ENCODE measurements at places on chromosomes 12 and 14.

DNA sequence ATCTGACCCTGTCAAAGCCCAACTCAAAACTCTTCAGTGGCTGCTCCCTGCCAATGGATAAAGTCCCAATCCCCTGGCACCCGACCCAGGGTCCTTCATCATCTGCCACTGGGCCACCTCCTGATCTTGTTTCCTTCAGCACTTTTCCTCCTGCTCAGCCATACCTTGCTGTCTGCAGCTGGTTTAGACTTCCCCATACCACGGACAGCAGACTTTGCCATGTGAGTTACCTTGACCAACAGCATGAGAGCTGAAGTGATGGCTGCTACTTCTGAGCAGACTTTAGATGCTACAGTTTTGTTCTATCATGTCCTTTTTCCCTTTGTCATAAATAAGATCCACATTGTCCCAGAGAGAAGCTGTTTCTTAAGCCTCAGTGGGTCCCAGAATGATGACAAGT is 33.3 kb upstream of the STON2 start:
- DNase-seq, result no peak

GRCh38 chr12:16972923-16973770 is 367.2 kb upstream of the LMO3 start:
- no peak for DNase-seq

GRCh38 chr14:96060186-96060933 is 21.2 kb downstream of the C14orf132 start:
- no peak for DNase-seq

GRCh38 chr12:67649261-67649569 is 670 bp downstream of the DYRK2 start:
- no peak for DNase-seq

DNA sequence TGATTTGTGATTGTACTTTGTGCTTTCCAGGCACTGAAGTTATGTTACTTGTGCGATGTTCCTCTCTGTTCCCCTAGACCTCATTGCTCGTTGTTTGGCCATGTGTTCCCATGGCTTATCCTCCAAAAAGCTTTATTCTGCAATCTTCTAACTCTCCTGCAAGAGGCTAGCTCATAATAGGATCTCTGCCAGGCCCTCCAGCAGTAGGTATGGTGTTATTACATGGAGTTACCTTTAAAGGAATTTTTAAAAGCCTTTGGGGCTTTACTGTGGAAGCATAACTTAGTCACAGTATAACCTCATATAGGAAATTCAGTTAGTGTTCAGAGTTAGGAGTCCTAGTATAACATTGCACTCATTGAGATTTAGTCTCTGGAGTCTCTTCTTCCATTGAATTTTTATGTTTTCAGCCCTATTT is 292.3 kb downstream of the RAD51B start:
- DNase-seq, result no peak

DNA sequence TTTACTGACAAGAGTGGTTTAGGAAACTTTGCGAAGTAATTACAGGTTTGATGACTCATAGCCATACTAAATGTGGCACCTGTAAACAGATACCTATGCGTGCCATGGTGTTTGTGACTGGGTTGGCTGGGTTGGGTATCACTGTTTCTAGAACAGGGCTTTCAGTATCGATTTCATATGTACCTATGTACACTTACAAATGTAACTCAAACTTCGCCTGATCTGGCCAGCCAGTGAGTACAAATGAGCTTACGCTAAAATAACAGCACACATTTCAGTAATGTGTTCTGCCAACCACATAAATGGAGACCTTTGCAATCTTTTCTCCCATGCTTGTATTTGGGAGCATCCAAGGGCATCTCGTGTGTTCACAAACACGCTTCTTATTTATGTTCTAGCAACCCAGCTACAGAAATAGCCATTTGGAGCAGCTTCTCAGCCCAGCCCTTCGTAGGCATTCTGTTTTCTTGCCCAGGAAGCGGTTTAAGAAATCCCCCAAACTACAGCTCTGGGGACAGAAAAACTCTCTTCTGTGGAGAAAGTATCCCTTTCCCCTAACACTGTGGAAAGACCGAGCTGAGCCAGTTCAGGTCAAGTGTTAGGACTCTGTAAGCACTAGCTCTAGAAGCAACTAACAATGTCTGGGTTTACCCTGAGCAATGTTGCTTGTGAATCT is 42.3 kb upstream of the MDM1 start:
- DNase-seq, result peak; percentile 46

GRCh38 chr14:85634205-85634604 is 104.3 kb downstream of the FLRT2 start:
- no peak for DNase-seq
